ENCODE measurements at places on chromosomes 5 and 9.

GRCh38 chr5:76406673-76407072 is 3.6 kb downstream of the IQGAP2 start:
- DNase-seq: no peak

DNA sequence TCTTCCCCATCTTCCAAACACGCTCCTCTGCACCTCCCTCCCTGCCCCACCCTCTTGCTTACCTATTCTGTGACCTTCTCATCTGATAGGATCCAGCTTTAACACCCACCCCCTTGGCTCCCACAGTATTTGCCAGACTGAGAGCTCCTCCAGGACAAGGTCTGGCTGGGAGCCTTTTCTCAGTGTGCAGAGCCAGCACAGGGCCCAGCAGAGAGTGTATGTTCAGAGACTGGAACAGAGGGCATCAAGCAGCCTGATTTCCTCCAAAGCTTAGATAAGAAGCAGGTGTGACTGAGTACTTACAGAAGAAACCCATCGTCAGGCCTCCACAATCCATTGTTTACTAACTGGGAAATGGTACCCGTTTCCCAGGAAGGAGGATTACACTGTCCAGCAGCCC is 26.6 kb downstream of the LHX6 start:
- no peak for DNase-seq

DNA sequence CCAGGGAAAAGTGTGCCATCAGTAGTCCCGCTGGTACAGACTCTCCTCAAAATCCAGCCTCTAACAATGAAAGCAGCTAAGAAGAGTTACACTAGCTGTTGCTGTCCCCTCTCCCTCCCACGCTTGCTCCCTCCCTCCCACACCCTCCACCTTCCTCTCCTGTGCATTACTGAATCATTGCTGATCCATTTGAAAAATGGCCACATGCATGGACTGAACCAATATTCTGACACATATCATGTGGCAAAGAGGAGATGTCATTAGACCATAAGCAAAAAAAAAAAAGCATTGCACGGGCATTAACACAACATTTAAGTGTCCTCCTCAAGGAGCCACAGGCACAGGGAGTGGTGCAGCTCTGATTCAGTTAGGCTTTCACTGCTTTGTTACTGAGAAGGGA is 37.9 kb downstream of the LHFPL2 start:
- no peak for DNase-seq

- no peak for DNase-seq
These were observed 347.2 kb upstream of the CD180 start for GRCh38 chr5:67543720-67544270.

- DNase-seq: no peak
These were observed at the start of gene GOLGA2 for GRCh38 chr9:128275198-128276007. Gene GOLGA2, minus strand, starts transcription at chr9:128276007. Its CDS starts 31 bp downstream, at chr9:128275976.

DNA sequence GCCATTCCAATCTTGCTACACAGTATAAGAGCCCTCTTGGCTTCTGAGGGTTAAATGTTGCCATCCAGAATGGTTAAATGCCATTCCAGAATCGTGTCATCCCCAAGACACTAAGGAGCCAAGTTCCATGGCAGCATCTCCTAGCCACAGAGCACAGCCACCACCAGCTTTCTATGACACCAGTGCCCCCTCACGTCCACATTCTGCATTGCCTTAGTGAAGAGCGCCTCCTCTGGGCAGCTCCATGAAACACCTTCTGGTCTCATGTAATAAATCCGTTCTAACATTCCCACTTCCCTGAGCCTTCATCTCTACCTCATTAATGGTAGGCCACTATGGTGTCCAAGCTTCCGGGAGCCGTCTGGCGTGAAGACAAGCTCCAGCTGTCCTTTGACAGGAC is 12.4 kb downstream of the CBY3 start:
- DNase-seq: peak; percentile 38

DNA sequence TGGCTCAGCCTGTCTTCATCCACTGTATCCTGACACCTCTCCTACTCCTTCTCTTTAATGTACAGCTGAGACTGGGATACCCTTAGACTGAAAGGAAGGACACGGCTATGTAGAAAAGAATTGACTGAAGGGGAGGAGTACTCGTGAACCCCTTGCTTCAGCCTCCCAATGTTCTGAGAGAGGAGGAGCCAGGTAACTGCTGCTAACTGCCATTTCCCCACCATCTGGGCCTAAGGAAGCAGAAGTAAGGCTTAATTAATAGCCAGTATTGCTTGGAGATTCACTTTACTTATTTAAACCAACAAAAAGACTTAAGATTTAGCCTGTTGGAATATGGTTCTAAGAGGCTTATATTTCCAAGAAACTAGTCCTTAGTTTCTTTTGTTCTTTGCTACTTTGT is 18.8 kb upstream of the RGS3 start:
- DNase-seq: no peak

DNA sequence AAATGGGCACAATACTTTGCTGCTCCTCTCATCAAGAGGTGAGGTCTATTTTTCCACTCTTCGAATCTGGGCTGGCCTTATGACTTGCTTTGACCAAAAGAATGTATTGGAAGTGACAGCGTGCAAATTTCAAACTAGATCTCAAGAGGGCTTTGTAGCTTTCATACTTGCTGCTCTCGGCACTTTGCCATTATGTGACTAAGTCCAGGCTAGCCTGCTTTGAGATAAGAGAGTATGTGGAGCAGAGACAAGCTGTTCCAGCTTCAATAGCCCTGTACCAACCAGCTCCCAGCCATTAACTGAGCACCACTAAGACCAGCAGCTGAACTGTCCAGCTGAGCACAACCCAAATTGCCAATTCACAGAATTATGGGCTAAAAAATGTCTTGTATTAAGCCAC is 124.6 kb downstream of the ACER2 start:
- no peak for DNase-seq

- DNase-seq: no peak
These were observed 56.0 kb downstream of the ZFR start for GRCh38 chr5:32388432-32389129.

DNA sequence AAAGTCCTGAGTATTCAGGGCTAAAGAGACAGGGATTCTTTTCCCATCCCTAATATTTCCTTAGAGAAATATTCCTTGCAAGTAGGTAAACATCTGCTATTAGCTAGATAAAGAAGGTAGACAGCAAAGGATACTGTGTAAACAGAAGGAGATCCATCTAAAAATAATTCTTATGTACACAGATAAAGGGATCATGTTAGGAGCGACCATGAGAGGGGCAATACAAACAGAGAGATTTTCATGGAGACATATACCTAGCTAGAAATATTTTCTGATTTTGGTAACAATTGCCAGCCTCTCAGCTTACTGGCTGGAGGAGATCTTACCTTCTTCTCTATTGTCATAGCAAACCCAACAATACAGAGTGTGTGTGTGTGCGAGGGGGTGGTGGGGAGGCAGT is 184.6 kb upstream of the DMAC1 start:
- DNase-seq: no peak

DNA sequence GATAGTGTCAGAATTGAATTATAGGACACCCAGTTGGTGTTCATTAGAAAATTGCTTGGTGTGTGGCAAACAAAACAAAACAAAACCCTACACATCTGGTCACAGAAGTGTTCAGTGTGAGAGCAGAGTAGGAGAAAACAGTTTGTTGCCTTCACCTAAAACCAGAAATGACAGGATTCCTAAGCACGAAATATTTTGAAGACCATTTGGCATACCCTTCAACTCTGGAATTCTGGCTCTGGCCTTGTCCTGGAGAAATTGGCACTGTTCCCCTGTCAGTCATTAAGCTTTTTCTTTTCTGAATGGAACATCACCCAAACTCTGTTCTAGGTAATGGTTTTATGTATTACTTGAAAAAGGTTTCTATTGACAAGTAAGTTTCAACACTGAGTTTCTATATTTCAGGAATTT is 110.2 kb upstream of the PCA3 start:
- DNase-seq: no peak

- DNase-seq: peak; percentile 34
These were observed 987 bp downstream of the FBXW5 start for GRCh38 chr9:136943291-136944211.
